SK-N-SH (cell line): ENCODE measurements at places on chromosomes 3 and 15.

GRCh38 chr3:23751212-23751723 lies 54.5 kb upstream of the UBE2E1 start:
- no peak for DNase-seq

- DNase-seq, result no peak
Observed at GRCh38 chr3:196654735-196655090, 15.2 kb downstream of the NRROS start.

- DNase-seq, result no peak
Observed at GRCh38 chr3:98855806-98856400, 45.6 kb downstream of the DCBLD2 start.

DNA sequence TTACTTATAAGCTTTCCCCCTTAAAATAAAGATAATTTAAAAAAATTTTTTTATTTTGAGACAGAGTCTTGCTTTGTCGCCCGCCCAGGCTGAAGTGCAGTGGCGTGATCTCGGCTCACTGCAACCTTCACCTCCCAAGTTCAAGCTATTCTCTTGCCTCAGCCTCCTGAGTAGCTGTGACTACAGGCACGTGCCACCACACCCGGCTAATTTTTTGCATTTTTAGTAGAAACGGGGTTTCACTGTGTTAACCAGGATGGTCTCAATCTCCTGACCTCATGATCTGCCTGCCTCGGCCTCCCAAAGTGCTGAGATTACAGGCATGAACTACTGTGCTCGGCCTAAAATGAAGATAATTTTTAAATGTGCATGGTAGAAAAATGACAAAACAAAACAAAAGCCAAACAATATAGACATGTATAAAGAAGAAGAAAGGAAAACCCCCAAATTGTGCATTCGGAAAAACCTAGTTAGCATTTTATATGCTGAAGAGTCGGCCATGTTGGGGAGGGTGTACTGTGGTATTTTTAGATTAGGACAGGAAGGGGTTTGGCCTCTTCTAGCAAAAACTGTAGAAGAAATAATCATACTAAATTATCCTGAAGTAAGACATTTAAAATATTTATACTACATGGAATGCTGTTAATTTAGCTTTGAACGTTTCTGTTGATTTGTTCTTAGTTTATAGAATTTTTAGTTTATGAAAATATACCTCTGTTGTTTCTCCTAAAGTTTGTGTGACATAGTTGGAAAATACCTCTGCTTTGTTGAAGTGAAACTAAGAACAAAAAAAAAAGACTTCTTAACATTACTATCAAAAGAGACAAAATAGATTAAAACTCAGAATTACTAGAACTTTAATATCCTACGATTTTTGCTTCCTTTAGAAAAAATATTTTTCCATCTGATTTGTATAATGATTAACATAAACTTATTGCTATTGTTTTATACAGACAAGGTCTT lies 7.4 kb downstream of the APPL1 start:
- no peak for DNase-seq

- DNase-seq, result no peak
Observed at GRCh38 chr3:171986176-171986575, 53.2 kb upstream of the FNDC3B start.

GRCh38 chr3:112930771-112931170 lies 44.1 kb downstream of the CD200R1 start:
- DNase-seq, result no peak

DNA sequence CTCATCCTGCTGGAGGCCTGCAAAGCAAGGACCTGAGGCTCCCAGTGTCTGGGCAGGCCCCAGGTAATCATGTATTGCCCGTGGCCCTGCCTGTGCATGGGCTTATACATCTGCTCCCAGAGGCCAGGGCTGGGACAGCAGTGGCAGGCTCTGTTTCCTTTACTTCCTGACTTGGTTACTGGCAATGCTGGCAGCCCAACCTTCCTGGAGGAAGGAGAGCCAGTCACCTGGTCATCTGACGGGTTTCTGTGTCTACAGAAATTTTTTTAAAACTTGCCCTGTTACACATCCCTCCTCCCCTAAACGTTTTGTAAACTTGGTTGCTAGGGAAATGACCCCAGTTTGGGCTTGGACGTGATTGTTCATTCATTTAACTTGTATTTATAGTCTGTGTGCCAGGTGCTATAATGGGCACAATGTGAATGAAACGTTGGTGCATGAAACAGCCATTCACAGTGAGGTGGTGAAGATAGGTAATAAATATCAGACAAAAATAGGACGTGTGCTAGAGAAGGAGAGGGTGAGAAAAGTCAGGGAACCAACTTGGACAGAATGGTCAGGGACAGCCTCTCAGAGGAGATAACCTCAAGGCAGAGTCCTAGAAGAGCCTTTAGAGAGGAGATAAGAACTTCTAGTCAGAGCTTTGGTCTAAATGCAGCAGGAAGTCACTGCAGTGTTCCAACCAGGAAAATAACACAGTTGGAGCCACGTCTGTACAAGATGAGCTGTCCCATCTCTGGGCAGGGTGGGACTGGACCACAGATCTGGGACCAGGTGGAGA lies 14.1 kb downstream of the TEX264 start:
- DNase-seq, result no peak

GRCh38 chr3:194045289-194045688 lies 90.7 kb upstream of the HES1 start:
- DNase-seq, result no peak

DNA sequence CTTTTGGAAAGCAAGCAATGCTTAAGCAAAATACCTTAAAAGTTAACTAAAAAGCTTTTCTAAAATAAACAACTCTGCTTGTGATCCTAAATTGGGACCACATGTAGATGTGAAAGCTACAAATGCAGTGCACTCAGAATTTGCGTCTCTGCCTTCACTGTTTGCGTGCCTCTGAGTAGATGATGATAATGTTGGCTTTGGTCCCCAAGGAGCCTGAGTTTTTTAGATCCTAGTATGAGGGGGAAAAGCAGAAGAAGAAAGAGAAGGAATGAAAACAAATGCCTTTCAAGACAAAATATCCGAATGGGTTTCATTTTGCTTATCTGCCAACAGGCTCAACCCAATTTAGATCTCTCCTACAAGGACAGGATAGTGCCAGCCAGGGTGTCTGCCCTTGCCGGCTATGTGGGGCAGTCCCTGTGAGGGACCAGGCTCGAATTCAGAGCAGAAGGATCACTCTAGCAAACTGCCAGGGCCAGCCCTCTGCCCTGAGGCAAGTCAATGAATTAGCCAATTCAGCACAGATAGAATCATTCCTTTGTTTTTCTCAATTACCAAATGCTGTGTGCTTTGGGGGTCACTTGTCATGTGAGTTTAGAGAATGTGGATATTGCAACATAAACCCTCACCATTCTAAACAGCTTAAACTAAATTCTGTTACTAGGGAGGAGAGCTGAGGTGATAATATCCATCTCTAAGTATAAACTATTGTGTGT lies 28.5 kb downstream of the SCG5 start:
- peak; percentile 87 for DNase-seq

- DNase-seq, result peak; percentile 27
Observed at GRCh38 chr3:48765376-48765775, 48.4 kb upstream of the IP6K2 start.

DNA sequence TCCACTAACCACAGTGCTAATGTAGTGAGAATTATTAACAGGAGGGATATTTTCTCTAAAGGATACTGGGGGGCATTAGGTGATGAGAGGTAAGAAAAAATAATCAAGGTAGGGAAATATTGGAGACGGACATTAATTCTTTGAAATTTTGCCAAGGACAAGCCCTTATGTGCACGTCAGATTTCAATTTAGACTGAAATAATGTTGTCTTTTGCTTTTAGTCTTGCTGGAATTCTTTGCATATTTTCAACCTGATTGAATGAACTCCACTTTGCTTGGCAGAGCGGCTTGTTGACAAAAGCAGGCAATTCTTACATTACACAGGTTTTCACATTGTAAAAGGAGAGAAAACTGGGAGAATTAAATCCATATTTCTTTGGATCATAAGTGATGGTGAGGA lies 25.0 kb upstream of the C3orf52 start:
- DNase-seq, result no peak

DNA sequence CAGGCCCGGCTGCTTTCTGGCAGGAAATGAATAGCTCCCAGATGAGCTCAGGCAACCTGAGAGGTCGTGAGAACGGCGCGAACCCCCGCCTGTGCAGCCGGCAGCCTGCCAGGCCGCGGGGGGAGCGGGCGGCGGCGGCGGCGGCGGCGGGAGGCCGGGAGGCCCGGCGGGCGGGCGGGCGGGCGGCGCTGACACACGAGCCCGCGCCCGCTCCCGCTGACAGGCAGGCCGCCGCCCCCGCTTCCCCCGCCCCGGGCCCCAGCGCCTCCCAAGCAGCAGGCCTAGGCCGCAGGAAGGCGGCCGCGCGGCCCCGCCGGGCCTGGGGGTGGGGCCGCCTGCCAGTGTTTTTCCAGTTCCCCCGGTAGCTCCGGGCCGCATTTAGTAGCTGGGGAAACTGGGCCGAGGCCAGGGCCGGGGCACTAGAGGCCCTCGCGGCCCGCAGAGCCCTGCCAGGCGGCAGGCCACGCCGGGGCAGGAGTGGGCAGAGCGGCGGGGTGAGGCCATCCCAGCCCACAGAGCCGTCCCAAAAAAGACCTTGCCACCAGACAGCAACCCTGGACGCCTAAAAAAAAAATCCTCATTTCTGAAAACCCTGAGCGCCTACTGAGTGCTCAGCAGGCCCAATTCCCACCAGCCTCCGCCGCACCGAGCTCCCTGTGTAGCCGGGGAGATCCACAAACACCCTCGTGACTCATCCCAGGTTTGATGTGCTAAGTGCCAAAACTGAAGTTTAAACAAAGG lies 5.6 kb downstream of the HES1 start:
- peak; percentile 91 for DNase-seq

DNA sequence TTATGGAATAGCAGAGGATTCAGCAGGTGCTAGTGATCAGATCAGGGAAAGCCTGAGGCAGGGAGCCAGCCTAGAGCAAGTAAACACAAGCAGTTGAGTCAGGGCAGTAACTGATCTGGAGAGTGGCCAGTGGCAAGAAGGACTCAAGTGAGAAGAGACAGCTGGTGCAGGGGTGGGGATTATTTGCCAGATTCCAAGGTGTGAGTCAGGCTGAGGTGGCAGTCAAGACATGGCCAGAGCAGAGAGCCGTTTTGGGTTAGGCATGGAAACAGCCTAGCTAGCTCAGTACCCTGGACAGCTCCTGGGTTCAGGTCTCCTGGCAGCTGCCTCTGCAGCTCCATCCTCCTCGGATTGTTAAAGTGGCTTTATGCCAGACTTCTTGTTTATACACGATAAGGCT lies 281.9 kb upstream of the ONECUT1 start:
- DNase-seq, result no peak

DNA sequence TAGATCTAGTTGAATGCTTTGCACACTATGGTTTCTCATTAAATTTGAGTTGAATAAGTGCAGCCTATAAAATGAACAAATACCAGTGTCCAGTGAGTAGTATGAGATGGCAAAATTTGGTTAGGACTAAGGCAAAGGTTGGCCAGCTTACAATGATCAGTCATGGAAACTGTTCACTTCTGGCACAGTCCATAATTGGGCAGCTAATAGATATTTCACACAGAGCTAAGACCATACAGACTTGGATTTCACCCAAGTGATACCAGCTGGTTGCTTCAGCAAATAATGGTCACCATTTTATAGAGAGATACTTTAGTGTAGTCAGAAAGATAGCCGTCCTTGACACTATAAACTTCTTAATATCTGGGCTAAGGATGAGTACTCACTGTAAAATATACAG lies 15.7 kb downstream of the GAP43 start:
- DNase-seq, result no peak

DNA sequence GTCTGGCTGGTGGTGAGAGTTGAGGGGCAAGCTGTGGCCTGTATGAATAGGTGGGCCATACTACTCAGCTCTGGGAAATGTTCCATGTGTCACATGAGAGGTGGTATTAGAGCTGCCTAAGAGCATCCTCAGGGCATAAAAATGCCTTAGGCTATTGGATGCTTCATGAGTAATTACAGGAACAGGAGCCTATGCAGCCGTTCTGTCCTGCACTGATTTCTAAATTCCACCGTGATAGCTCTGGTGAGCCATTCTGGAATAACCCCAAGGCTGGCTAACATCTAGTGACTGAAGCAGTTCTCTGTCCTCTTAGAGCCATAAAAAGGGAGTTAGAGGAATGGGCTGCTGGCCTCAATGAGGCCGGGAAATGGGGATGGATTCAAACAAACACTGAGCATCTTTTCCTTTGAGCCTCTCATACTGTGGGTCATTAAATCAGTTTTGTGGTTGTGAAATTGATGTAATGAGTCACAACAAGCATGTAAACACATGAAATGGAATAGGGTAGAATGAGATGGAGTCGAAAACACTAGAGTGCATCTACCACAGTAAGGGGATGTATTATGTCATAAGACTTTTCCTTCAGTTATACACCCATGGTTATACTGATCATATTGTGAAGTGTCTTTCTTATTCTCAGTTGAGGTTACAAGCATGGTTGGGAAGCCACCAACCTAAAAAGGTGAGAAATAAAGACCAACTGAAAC lies 41.0 kb downstream of the DGKG start:
- no peak for DNase-seq

DNA sequence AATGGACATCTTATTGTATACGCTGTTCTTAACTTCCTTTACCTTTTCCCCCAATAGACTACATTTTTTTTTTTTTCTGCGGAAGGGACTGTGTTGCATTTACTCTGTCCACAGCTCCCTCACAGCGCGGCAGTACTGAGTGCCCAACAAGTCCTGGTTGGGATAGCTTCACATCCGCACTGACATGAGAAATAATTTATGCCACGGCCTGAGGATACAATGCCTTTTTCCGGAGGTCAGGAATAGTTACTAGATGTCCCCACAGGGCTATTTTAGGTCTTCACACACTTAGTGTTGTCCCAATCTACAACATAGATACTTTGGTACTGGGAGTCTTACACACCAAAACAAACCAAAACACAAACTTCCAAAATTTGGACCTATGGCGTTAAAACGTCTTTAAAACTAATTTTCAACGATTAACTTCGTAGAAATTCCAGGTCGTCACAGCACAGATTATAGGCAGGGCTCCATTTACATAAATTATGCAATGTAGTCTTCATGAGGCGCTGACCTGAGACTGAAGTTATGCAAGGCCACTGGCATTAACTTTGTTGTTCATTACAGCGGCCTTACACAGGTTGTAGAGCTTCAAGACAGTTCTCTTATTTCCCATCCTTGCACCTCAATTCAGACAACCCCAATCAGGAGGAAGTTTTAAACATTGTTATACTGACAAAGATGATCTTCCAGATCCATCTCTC lies 989 bp upstream of the PPIB start:
- no peak for DNase-seq

GRCh38 chr15:89623165-89623564 lies 32.1 kb downstream of the KIF7 start:
- no peak for DNase-seq

GRCh38 chr3:25038271-25038670 lies 389.8 kb upstream of the RARB start:
- no peak for DNase-seq

GRCh38 chr3:122322095-122323075 lies 2.7 kb upstream of the CSTA start:
- DNase-seq, result no peak

GRCh38 chr3:72157748-72158638 lies 373.0 kb upstream of the PROK2 start:
- no peak for DNase-seq

- DNase-seq, result no peak
Observed at GRCh38 chr3:189275852-189276251, 104.1 kb downstream of the TPRG1 start.
